ENCODE measurements at places on chromosomes 6 and 20. TPM values are rescaled to one million over a fixed set of nuclear protein-coding genes. Genes with fewer than 3 reads are reported as not detected.

GRCh38 chr6:140036196-140036595 is 661.7 kb upstream of the CITED2 start:
- no peak for ATAC-seq

GRCh38 chr20:10350188-10350842 is 83.7 kb downstream of the MKKS start:
- no peak for ATAC-seq

DNA sequence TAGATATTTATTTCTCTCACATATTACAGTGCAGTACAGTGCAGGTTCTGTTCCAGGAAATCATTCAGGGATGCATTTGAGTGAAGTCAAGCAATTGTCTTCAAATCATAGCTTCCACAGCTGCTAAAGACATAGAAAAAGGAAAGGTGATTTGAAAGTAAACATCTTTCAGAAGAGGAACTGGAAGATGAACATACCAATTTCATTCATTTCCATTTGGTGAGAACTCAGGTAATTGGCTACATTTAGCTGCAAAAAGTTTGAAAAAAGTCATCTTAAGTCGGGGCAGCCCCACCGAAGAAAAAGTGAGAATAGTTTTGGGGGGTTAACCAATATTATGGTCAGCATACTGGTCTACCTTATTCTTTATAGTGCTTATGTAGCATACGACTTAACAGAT is 61.4 kb upstream of the IL20RA start:
- ATAC-seq, result no peak

GRCh38 chr6:168856914-168857313 is 396.7 kb downstream of the THBS2 start:
- no peak for ATAC-seq

DNA sequence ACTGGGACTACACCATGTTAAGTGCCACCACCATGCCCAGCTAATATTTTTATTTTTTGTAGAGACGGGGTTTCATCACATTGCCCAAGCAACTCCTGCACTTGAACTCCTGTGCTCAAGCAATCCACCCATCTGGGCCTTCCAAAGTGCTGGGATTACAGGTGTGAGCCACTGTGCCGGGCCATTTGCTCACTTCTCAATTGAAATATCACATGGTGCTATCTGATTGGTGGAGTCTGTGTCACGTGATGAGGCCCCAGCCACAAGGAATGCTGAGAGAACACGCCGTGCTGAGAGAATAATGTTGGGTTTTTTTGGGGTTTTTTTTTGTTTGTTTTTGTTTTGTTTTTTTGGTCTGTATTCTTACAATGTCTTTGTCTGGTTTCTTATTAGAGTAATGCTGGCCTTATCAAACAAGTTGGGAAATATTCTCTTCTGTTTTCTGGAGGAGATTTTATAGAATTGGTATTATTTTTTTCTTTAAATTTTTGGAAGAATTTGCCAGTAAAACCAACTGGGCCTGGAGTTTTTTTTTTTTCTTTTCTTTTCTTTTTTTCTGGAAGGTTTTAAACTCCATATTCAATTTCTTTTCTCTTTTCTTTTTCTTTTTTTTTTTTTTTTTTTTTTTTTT is 183.2 kb upstream of the KCNG1 start:
- no peak for ATAC-seq

- ATAC-seq, result peak; percentile 7
Observed at GRCh38 chr20:63652192-63652980, 838 bp downstream of the STMN3 start.

DNA sequence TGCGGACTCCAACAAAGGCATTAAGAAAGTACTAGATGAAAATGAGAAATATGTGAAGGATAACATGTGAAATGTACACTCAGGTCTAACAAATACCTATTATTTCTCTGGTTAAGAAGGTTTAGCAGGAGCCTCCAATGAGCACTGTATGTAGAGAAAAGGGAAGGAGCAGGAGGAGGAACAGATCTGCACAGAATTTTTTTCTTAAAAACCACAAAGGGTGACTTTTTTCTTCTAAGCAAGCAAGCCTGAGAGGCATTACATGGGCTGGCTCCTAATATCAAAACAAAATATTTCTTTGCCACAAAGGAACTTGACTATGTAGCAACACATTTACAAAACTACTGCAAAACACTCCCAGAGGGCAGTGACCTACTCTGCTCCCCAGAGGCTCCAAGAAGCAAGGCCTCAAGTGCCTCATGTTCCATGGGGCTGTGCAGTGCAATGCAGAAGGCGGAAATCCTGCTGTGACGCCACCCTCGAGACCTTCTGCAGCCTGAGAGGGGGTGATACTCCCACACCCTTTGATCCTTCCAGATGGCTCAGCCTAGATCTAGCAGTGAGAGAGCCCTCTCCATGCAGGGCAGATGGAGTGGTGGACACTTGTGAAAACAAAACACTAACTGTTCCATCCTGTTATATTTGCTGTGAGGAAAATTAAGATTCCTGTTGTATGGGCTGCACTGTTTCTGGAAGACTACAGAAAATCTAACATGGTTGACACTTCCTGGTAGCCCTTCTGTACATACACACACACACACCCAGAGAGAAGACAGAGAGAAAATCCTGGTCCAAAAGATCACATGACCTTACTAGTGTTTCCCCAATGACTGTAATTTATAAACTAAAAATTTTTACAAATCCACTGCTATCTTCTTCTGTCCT is 36.0 kb upstream of the SMIM29 start:
- peak; percentile 90 for ATAC-seq

GRCh38 chr6:137968901-137969300 is 101.8 kb downstream of the TNFAIP3 start:
- no peak for ATAC-seq

DNA sequence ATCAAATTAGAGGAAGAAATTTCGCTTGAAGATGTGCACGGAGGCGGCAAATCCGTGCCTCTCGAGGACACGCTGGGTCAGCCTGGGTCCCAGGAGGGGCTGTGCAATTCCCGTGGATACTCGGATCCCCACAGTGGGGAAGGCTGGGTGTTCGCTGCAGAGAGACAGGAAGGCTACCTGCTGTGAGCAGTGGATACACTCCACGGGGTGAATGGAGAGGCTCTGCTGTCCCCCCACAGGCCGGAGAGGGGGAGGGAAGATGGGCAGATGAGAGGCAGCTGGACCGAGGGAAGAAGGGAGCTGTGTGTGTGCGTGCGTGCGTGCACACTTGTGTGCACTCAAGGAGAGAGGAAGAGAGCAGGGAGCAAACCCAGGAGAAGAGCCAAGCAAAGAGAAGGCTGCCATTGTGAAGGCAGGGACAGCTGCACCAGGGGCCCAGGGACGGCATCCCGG is 57.3 kb downstream of the SULF2 start:
- ATAC-seq, result peak; percentile 1

DNA sequence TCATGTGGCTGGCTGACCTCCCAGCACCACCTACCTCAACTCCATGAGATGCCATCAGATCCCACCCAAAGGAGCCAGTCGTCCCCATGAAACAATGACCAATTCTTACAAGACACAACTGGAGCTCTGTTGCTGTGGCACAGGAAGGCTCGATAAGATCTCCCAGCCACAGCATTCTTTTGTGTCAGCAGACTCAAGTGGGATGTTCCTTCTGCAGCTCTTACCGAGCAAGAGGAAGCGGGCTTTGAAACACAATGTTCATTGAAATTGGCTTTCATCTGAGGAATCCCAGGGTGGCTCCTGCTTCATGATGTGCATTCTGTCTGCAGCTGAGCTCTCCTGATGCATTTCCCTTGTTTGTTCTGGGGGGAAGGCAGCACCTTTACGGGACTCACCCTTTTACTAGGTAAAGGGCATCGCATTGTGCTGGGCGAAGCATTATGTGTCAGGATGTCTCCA is 222.0 kb upstream of the SGK1 start:
- peak; percentile 41 for ATAC-seq

- no peak for ATAC-seq
Observed at GRCh38 chr6:67606906-67607828, 1027.9 kb upstream of the ADGRB3 start.

- ATAC-seq, result no peak
Observed at GRCh38 chr20:44447827-44448419, 27.8 kb upstream of the TTPAL start.

DNA sequence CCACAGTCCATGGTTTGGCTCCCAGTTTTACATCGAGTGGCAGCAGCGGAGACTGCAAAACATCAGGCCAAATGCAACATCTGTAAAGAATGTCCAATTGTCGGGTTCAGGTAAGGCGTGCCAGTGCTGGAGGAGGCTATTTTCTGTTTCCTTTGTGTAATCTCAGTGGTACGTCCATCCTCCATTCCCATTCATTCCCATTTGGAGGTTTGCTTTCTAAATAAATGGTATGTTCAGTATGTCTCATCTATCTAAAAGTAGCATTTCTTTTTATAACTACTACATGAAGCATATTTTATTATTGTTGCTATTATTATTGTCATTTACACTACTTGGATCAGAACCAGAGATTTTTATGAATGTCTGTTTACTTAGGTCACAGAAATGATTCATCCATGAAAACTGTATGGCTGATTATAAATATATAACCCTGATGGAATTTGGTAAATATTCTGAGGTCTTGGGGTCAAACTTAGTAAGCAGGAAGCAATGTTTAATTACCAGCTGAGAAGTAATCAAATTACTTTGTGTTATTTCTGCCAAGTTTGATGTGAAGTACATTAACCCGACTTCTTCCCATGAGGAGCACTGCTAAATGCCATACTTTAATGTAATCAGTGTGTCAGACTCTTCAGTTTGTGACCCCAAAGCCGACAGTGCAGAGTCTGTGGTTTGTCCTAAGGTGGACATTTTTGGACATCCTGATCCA is 512.9 kb downstream of the UTRN start:
- no peak for ATAC-seq

DNA sequence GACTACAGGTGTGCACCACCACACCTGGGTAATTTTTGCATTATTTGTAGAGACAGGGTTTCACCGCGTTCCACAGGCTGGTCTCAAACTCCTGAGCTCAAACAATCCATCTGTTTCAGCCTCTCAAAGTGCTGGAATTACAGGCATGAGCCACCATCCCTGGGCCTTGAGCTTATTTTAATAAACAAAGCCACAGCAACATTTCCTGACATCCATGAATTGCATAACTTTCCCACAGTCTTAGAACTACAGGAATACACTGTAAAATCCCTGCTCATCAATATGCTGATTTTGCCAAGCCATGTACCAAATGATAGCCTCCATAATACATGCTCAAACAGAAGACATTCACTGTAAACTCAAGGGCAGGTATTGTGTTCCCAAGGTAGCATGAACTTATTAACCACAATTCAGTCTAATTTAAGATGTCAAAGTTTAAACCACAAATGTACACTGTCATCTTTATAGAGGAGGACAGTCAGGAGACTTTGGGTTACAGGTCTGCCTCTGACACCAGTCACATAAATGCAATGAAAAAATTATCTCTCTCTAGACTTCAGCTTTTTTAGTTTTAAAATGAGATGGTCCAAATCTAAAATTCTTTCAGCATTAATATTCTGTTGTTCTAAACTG is 40.0 kb downstream of the NUDT3 start:
- ATAC-seq, result peak; percentile 28

DNA sequence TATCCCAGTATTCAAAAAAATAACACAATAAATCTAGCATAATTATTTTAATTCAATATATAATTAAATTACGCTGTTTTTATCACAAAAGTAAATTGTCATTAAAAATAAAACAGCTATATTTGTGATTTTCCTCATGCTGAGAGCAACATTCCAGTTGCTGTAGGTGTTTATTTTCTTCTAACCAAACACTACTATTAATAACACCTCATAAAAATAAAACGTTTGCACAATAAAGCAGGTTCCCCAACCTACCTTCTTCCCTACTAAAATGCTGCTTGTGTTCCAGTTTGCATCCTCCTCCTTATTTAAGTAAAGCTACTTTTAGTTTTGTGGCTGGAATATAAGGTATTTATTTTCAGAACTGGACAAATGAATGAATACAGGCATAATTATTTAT is 108.2 kb upstream of the LGSN start:
- ATAC-seq, result no peak

GRCh38 chr6:163635731-163636364 is 221.3 kb downstream of the QKI start:
- ATAC-seq, result no peak

DNA sequence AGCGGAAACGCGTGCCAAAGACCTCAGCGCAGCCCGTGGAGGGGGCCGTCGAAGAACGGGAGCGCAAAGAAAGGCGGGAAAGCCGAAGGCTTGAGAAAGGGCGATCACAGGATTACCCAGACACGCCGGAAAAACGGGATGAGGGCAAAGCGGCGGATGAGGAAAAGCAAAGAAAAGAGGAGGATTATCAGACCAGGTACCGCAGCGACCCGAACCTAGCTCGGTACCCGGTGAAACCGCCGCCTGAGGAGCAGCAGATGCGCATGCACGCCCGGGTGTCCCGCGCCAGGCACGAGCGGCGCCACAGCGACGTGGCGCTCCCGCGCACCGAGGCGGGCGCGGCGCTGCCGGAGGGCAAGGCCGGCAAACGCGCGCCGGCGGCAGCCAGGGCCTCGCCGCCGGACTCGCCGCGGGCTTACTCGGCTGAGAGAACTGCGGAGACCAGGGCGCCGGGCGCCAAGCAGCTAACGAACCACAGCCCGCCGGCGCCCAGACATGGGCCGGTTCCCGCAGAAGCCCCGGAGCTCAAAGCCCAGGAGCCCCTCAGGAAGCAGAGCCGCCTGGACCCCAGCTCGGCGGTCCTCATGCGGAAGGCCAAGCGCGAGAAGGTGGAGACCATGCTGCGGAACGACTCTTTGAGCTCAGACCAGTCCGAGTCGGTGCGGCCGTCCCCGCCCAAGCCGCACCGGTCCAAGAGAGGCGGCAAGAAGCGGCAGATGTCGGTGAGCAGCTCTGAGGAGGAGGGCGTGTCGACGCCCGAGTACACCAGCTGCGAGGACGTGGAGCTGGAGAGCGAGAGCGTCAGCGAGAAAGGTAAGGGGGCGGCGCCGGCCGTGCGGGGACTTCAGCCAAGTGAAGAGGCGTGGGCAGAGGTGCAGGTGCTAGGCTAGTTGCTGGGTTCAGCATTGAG is 296.2 kb downstream of the RIMS1 start:
- ATAC-seq, result peak; percentile 58

The OTOR gene
- not detected for total RNA-seq

The SPEF1 gene
- total RNA-seq, result not detected

The ZSCAN31 gene
- total RNA-seq, result 29.9 TPM

The CDH26 gene
- 0.93 TPM for total RNA-seq

The FNDC1 gene
- total RNA-seq, result 0.27 TPM

The KIF25 gene
- not detected for total RNA-seq

The PAK5 gene
- total RNA-seq, result not detected

The RSPH4A gene
- 0.19 TPM for total RNA-seq

All from gastroesophageal sphincter (tissue), 4 donors.